Stimulated activated CD4-positive, alpha-beta T cell treated with anti-CD3 and anti-CD28 coated beads, Interleukin-1b, Interleukin-23, amount 100 ng/mL, for 1 hour (primary cell): ENCODE measurements at places on chromosomes 11 and 22.

DNA sequence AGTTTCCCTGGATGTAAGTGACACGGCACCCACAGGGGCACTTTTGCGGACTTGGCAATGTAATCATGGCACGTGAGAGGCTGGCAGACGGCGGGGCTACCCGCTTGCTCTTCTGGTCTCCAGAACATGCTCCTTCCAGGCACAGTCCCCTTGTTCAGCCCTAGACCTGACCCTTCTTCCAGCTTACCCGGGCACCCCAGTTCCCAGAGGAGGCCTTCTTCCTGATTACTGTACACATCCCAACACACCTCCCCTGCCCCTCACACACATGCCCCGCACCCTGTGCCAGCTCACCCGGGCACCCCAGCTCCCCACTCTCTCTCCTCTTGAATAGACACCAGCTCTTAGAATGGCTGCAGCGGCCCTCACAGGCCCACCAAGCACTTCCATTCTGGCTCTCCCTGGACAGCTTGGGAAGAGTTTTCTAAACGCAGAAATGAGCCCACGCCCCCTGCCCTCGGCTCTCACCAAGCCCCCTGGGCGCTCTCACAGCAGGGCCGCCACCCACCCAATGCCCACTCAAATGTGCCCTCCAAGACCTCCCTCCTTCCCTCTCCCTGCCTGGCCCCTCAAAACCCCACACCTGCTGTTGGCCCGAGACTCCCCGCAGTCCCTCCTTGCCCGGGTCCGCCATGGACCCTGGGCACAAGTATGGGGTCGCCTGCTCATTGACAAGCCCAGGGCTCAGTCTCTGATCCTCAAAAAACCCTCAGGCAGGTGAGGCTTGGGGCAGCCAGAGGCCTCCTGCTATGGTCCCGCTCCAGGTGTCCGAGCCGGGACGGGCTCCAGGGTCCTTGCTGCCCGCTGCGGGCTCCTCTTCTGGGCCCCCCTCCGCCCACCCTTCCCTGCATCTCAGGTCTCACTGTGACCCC lies 88.5 kb downstream of the WNT7B start:
- DNase-seq: no peak

DNA sequence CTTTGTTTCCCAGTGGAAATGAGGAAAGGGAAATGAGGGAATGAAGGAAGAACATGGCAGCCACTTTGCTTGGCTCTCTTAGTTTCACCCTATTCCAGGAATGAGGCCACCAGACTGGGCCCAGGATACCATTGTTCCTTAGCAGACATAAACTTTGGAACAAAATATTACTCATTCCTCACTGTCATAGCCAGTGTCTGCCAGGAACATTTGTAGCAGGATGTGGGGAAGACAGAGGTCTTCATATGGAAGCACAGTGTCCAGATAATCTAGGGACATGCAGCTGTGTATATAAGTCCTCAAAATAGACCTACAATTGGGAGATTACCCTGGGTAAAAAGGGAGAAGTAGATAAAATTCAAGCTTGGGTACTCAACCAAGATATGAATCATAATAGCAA lies 15.2 kb upstream of the FUT4 start:
- no peak for DNase-seq

DNA sequence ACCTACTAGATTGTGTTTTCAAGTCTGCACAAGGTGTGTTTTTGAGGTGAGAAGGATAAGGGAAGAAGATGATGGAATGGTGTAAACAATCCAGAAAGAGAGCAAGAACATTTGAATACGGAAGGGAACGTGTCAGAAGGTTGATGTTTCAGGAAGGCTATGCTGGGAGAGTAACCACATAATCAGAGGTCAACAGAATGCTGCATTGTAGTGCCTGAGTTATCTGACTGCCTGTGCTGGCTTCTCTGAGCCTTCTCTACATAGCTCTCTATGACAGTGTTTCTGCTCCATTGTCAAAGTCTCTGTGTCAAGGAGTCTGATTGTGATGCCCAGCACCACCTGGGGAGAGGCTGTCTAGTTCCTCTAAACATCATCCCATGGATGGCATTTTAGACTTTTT lies 74.1 kb downstream of the CYB5R2 start:
- DNase-seq: no peak

GRCh38 chr11:84414920-84415319 lies 1128.8 kb upstream of the CCDC90B start:
- no peak for DNase-seq

- no peak for DNase-seq
These were observed 410.7 kb upstream of the API5 start for GRCh38 chr11:42901084-42901483.

- no peak for DNase-seq
These were observed 24.3 kb downstream of the SLC25A18 start for GRCh38 chr22:17587629-17588028.

GRCh38 chr11:73640592-73640991 lies 5.8 kb upstream of the PLEKHB1 start:
- no peak for DNase-seq

GRCh38 chr11:78541537-78541936 lies 33.1 kb downstream of the NARS2 start:
- DNase-seq: no peak

DNA sequence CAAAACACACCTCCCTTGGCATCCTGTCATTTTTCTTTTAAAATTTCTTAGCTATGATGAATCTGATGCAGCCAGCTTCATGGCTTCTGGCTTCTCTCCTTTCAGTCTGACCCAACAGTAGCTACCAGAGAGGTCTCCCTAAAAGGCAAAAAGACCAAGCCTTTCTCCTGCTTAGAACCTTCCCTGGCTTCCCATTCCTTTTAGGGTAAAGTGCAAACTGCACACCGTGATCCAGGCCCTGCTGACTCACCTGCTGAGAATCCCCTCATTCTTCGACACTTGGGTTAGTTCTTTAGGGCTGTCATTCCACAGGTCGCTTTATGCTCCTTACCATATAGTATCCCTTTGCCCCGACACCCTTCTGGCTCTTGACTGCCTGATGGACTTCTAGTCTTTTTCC lies 362.4 kb downstream of the MIAT start:
- DNase-seq: no peak

- no peak for DNase-seq
These were observed 33.3 kb upstream of the ADSL start for GRCh38 chr22:40313007-40313406.

DNA sequence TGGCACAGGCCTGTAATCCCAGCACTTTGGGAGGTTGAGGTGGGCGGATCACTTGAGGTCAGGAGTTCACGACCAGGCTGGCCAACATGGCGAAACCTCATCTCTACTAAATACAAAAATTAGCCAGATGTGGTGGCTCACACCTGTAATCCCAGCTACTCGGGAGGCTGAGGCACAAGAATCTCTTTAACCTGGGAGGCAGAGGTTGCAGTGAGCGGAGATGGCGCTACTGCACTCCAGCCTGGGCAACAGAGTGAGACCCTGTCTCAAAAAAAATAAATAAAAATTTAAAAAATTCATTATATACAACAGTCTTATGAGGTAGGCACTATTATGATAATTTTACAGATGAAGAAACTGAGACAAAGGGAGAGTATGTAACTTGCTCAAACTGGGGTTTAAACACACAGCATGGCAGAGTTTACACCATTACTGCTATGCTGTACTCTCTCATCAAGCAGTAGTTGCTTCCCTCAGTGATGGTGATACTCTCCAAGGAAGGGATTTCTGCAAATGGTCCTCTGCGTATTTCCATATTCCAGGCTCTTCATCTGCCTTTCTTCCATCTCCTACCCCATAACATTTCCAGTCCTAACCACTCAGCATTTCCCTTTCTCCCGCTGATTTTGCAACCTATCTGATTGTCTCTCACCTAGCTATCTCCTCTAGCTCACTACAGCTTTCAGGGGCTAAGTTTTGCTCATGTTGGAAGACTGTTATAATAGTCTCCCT lies 95.3 kb downstream of the CCDC83 start:
- no peak for DNase-seq

- DNase-seq: no peak
These were observed 204.8 kb upstream of the SESN3 start for GRCh38 chr11:95435628-95436353.

DNA sequence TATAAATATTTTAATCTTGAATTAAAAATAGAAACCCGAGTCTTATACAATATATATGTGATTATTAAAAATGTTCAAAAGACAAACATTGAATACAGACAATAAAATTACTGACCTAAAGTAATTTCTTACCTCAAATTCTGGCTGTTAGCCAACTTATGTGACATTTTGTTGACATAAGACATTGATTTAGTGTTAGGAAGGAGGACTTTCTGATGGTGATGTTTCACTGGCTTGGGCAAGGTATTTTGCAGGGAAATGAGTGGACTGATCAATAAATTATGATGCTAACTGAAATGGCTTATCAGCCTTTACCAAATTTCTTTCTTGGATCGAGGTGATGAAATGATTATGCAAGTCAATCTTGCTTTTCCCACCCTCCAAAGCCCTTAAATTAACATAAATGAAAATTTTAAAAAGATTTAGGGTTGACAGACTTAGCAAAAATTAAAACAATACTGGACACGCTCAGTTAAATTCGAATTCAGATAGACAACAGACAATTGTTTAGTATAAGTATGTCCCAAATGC lies 33.2 kb upstream of the FZD4 start:
- DNase-seq: no peak

GRCh38 chr11:62514151-62514550 lies 32.5 kb downstream of the AHNAK start:
- no peak for DNase-seq
